ENCODE measurements at places on chromosomes 4 and X.

GRCh38 chr4:148359769-148360168, 82.4 kb downstream of the NR3C2 start:
- no peak for DNase-seq

- no peak for DNase-seq
Measured at GRCh38 chrX:9935436-9935835, 31.7 kb upstream of the CLDN34 start.

DNA sequence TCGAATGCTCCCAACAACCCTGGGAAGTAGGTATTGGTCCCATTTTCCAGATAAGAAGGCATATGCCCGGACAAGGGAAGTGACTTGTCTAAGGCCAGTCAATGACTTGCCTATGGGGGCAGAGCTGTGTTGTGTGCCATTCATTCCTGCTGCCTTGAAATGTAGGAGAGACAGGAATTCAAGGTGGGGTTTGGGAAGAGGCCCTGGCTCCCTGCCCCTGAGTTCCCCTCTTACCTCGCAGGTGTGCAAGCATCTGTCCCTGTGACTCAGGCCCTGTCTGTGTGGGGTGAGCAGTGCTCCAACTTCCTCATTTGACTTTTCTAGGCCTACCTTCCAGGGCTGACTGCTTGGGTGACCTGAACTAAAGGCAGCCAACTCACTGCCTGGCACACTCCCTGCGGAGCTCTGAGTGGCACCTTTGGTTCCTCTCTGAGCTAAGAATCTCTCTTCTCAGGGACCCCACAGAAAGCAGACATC, 5.1 kb downstream of the EFNB1 start:
- DNase-seq: no peak

DNA sequence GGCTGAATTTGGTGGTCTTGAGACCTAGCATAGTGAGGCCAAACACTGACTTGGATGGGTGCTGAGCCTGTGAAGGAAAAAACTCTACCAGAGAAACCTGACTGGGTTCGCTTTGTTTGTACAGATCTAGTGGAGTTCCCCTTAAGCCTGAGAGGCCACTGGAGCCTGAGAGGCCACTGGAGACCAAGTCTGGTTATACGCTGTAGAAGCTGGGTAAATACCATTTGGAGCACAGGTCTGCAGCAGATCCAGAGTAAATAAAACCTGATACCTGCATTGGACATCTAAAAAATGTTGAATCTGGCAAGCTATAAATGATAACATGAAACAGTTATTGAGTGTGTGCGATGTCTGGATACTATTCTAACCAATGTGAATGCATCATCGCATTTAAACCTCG, 104.3 kb upstream of the IGSF1 start:
- DNase-seq: no peak

DNA sequence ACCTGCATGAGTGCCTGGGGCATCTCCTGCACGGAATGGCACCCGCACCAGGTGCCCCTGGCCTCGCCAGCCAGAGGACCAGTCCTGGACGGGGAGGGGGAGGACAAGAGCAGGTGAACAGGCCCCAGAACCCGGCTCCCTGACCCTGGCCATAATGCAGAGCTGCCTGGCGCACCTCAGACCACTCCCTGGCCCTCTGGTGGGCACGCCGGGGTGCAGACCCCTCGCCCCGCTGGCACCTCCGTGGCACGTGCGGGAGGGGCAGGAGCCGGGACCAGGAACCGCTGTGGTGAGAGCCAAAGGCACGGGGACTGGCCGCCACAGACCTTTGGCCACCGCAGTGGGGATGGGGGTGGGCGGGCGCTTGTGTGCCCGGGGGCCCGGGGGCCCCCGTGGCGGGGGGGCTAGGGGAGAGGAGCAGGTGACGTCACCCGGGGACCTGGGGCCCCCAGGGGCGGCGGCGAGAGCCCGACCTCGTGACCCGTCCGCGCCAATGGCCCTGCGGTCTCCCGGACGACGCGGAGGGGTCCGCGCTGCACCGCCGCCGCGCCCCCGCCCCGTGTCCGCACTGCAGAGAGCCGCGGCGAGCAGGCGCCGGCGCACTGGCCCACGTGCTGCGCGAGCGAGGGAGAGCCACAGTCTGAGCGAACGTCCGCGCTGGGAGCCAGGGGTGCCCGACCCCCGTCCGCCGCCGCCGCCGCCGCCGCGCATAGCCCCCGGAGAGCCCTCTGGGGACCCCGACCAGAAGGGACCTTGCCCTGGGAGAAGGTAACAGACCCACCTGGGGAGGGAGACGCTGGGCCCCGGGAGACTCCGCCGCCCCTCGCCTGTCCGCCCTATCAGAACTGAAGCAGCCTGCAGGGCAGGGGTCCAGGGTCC, at the start of gene PNMA3:
Gene PNMA3 (plus strand): TSS at position 600 of the 879 bp plus-strand sequence. CDS start 586 bp downstream, outside the sequence.
- DNase-seq: peak; percentile 32

DNA sequence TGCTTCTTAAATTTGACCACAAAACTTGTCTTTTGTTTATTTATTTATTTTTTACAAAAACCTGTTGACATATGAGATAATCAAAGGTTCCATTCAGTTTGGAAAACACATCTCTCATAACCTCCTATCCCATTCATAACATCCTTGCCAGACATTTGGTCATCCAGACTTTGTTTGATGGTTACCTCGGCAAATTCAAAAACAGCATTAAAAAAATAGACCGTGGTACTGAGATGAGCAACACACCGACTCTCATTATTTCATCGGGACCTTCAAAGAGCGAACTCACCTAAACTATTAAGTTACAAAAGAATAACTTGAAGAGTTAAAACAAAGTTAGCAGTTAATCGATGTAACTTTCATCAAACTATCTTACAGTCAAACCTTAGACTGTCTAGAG, 85.8 kb upstream of the RPS6KA3 start:
- no peak for DNase-seq

GRCh38 chr4:107018344-107018735, 17.8 kb downstream of the DKK2 start:
- no peak for DNase-seq

DNA sequence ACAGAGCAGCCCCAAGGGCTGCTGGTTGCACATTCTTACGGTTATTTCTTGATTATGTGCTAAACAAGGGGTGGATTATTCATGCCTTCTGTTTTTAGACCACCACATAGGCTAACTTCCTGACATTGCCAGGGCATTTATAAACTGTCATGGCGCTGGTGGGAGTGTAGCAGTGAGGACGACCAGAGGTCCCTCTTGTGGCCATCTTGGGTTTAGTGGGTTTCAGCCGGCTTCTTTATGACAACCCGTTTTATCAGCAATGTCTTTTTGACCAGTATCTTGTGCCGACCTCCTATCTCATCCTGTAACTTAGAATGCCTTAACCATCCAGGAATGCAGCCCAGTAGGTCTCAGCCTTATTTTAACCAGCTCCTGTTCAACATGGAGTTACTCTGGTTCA, 212.4 kb upstream of the GRID2 start:
- DNase-seq: no peak

DNA sequence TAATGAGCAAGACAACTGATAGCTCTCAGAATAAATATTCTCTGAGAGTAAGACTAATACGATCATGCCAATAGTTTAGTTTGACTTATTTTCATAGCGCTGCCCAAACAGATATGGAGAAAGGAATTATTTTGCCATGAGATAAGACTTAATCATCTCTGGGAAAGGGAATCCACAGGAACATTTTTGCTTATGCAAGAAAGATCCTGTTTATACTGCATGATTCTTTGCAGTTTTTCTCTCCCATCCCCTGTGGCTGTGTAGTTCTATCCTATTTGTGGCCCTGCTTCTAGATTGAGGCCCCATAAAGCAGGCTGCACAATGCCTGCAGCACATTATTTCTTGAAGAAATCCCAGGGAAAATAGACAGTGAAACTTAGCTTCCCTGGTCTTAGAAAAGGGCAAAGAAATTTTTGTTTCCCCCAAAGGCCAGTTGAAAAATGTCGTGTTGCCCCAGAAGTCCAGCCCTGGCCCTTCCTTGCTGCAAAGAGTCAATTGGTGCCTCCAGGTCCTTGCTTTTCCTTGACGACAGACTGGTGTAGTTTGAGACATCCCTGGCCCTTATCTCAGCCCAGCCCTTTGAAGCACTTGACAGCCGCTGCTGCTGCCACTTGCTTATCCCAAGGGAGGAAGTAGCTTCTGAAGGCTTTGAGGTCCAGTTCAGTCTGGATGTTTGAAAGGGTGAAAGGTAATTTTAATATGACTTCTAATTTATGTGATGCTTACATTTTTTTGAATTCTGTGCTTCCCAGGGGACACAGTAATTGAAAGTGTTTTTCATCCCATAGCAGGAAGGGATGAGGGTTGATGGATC, 45.0 kb upstream of the SH3RF1 start:
- no peak for DNase-seq

GRCh38 chr4:187608001-187608421, 387.6 kb upstream of the ZFP42 start:
- no peak for DNase-seq

DNA sequence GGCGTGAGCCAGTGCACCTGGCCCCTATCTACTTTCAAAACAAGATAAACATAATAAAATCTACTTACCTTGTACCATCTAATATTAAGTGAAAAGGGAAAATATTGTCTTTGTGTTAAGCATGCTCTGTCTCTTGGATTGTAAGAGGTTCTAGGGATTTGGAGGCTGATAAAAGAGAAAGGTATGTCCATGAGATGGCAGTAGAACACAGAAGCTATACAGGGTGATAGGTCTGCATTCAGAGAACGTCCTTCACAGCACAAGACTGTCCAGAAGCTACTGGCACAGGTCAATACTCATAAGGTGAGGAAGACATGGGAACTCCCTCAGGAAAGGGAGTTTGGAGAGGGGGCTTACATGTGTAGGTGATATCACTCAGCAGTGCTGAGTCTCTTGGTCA, 135.5 kb downstream of the TMEM47 start:
- DNase-seq: no peak

DNA sequence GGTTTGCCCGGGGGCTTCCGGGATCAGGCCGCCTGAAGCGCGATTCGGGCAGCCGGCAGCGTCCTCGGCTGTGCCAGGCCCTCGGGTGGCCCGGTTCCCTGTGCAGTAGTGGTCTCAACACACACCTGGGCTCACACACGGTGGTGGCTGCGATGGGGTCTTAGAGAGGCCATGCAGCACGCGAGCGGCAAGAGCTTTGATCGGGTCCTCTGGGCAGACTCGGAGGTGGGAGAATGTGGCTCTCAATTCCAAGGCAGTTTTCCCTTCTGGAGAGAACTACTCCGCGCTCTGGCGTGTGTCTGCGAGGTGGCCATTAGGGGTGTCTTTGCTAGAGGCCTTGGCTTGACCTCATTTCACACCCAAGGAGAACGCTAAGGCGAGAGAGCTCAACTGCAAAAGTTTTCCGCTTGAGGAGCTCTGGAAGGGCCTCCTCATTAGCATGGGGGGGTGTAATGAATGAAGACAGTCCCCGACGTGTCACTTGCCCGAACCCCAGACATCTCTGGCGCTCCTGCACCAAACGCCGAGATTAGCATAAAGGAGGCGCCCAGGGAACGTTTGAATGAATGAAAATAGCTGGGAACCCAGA, 771 bp upstream of the RBPJ start:
- no peak for DNase-seq

DNA sequence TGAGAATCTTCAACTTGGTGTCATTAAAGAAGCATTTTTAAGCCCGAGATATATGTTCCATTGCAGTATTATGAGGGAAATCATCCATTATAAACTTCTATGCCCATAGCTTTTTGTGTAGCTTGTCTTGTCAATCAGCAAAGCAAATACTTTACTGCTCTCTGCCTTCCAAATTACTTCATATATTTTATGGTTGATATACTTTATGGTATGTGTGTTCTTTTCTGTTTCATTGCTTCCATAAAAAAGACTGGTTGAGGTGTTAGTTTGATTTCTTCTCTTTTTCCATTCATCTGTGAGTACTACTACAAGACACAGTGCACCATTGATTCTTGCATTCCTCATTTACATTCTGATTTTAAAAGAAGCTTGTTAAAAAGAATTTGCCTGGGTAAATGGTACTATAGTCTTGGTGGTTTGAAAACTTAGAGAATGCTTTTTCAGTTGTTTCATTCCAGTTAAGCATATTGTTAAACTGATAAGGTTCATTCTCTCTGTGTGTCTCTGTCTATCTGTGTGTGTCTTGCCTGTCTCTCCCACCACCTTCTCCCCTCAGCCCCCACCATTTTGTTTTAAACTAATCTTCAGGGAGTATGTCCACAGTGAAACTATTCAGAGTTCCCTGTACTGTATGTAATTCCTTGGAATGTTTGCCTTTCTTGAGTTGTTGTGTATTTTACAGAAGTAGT, 27.1 kb downstream of the STAG2 start:
- DNase-seq: no peak

- DNase-seq: no peak
Measured at GRCh38 chr4:170007113-170007512, 19.1 kb downstream of the MFAP3L start.

GRCh38 chrX:15435836-15436619, 51.8 kb upstream of the VEGFD start:
- DNase-seq: no peak

- DNase-seq: no peak
Measured at GRCh38 chr4:83625821-83626220, 89.9 kb downstream of the GPAT3 start.

GRCh38 chrX:44462850-44463249, 79.8 kb downstream of the FUNDC1 start:
- DNase-seq: no peak

- no peak for DNase-seq
Measured at GRCh38 chrX:41391606-41392005, 55.5 kb upstream of the NYX start.

- no peak for DNase-seq
Measured at GRCh38 chrX:55213381-55213780, 6.8 kb upstream of the PAGE5 start.

- DNase-seq: no peak
Measured at GRCh38 chr4:181830404-181831035, 412.7 kb upstream of the TENM3 start.

- DNase-seq: no peak
Measured at GRCh38 chr4:140943486-140944198, 187.5 kb upstream of the TBC1D9 start.

- DNase-seq: no peak
Measured at GRCh38 chrX:123909523-123909922, 49.7 kb downstream of the XIAP start.

- DNase-seq: no peak
Measured at GRCh38 chr4:146329050-146329716, 114.8 kb downstream of the REELD1 start.

GRCh38 chr4:20305976-20306375, 54.3 kb downstream of the SLIT2 start:
- DNase-seq: no peak

- DNase-seq: no peak
Measured at GRCh38 chrX:31061091-31061490, 10.8 kb downstream of the FTHL17 start.

GRCh38 chr4:145001635-145002034, 96.4 kb downstream of the ANAPC10 start:
- no peak for DNase-seq

GRCh38 chrX:12138361-12139313, at the start of gene FRMPD4:
TSS of gene FRMPD4 (plus strand) at chrX:12138473. CDS start at chrX:12138972, 499 bp downstream.
- no peak for DNase-seq

- DNase-seq: no peak
Measured at GRCh38 chrX:69083801-69084200, 81.5 kb downstream of the PJA1 start.
